Stimulated activated CD4-positive, alpha-beta T cell treated with anti-CD3 and anti-CD28 coated beads, Interleukin-15, amount 100 ng/mL, for 1 hour (primary cell): ENCODE measurements at places on chromosomes 12 and 14.

- DNase-seq, result no peak
Observed at GRCh38 chr14:99288948-99289347, 17.0 kb upstream of the BCL11B start.

- DNase-seq, result no peak
Observed at GRCh38 chr12:95016120-95016519, 12.6 kb upstream of the NDUFA12 start.

DNA sequence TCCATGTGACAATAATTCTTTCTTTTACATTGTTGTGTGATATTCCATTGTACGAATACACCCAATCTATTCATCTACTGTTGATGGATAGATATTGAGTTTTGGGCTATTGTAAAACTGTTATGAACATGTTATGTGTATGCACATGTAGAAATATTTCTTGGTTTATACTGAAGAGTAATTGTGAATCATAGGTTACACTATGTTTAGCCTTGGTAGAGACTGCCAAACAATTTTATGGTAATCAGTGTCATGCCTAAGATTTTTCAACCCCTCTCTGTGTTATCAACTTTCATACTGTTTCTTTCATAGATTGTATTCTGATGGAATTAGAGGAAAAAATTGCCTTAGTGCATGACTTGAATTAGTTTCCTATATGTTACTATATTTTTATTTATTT lies 39.5 kb downstream of the FRMD6 start:
- DNase-seq, result no peak

- no peak for DNase-seq
Observed at GRCh38 chr12:111741235-111741812, 25.4 kb upstream of the ALDH2 start.

DNA sequence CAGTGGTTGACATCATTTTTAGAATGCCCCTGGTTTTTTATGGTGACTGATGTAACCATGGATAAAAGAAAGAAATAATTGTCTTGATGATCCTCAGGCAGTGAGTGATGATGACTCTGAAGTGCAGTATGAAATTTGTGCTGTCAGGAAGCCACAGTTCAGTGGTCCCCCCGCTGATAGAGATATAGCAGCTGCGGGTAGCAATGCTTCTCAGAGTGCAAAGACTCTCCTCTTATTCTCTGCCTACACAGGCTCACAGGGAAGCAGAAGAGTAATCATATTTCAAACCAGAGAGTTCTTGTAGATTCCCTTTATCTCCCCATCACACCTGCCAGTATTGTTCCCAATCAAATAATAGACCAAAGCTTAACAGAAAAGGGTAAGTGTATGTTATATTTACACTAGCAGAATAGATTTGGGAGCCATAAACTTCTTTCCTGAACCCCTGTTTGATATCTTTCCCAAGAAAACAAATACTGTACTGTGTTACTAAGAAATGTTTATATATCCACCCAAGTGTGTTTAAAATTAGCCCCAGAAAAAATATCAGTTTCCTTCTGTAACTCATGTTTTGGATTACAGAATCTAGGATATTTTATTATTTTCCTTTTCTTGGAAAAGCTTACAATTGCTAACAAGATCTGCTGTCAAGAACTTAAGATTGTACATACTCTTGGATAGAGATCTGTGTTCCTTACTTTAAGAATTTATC lies 1817.4 kb upstream of the FLRT2 start:
- no peak for DNase-seq

GRCh38 chr12:82438356-82438755 lies 80.0 kb downstream of the METTL25 start:
- DNase-seq, result no peak

- DNase-seq, result no peak
Observed at GRCh38 chr14:20799456-20799891, 3.2 kb downstream of the RNASE1 start.

GRCh38 chr12:26455936-26456574 lies 260.7 kb downstream of the SSPN start:
- no peak for DNase-seq

- DNase-seq, result no peak
Observed at GRCh38 chr14:101361044-101361443, 200.3 kb upstream of the DIO3 start.

GRCh38 chr12:15962760-15963159 lies 51.6 kb downstream of the DERA start:
- no peak for DNase-seq

- no peak for DNase-seq
Observed at GRCh38 chr12:65943388-65944137, 119.3 kb downstream of the HMGA2 start.

DNA sequence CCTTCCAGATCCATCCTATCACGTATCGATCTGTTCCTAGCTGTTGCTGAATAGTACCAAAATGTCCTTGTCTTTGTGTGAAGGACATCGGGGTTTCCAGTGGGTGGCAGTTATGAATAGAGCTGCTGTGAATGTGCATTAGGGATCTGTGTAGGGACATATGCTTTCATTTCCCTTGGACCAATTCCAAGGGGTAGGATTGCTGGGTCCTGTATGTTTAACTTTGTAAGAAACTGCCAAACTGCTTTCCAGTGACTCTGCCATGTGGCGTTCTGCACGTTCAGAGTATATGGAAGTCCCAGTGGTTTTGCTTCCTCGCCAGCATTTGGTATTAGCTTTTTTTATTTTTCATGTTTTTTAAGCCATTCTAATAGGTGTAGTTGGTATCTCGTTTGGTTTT lies 28.6 kb downstream of the PACS2 start:
- no peak for DNase-seq

DNA sequence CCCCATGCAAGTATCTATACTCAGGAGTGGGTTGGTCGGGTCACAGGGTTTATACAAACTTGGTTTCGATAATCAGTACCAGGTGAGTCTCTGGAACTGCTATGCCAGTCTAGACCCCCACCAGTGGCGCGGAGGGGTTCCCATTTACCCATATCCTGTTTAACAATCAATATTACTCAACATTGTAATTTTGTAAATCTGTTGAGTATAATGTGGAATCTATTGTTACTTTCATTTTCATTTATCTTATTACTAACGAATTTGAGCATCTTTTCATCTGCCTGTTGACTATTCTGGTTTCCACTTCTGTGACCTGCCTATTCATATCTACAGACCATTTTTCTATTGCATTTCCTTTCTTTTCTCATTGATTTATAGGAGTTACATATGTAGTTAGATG lies 275.2 kb upstream of the CRY1 start:
- DNase-seq, result no peak

- DNase-seq, result no peak
Observed at GRCh38 chr12:27800819-27801218, 20.8 kb upstream of the MANSC4 start.

DNA sequence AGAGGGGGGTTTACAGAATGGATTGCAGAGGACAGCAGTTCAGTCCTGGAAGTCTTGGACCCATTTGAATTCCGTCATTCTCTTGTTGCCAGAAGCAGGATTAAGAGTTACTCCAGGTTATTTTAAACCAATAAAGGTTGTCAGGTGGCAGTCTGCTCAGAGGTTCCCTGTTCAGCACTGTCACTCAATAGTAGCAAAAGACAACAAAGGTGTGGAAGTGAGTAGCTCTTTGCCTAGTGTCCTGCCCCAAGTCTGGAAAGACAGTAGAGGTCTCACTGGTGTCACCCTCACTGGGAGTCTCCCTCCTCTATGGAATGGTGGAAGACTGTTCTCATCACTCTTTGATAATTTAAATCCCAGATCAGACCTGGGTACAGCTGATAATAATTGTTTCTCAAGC lies 73.4 kb upstream of the PLEKHG3 start:
- DNase-seq, result no peak

DNA sequence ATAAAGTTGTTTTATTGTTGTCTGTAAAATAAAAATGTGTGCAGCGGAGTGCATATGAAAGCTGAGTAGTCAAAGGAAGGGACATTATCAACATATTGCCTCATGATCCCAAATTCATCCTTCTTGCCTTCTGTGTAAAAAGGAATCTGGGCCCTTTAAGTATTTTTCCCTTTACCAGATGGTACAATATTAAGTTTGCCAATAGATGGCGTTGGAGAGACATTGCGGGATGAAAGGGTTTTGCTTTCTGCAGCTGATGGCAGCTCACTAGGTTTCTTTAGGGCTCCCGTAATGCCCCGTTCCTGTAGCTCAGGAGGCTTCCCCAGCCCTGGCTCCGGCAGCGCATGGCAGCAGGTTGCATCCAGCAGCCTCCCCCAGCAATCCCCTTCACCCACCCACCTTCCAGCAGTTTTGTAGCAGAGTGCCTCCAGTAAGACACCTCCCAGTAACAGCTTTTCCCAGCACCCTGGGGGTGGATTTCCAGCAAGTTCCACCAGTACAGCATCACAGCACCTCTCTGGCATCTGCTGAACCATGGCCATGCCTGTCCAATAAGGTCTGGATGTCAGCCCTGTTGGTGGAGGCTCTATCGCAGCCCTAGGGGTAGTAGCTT lies 354.4 kb downstream of the MED13L start:
- no peak for DNase-seq

- no peak for DNase-seq
Observed at GRCh38 chr12:102513739-102514138, 33.4 kb upstream of the IGF1 start.

GRCh38 chr12:11856971-11857370 lies 207.5 kb downstream of the ETV6 start:
- DNase-seq, result no peak

GRCh38 chr12:130128790-130129735 lies 33.2 kb upstream of the FZD10 start:
- no peak for DNase-seq

GRCh38 chr12:89476904-89477595 lies 47.5 kb downstream of the GALNT4 start:
- no peak for DNase-seq

DNA sequence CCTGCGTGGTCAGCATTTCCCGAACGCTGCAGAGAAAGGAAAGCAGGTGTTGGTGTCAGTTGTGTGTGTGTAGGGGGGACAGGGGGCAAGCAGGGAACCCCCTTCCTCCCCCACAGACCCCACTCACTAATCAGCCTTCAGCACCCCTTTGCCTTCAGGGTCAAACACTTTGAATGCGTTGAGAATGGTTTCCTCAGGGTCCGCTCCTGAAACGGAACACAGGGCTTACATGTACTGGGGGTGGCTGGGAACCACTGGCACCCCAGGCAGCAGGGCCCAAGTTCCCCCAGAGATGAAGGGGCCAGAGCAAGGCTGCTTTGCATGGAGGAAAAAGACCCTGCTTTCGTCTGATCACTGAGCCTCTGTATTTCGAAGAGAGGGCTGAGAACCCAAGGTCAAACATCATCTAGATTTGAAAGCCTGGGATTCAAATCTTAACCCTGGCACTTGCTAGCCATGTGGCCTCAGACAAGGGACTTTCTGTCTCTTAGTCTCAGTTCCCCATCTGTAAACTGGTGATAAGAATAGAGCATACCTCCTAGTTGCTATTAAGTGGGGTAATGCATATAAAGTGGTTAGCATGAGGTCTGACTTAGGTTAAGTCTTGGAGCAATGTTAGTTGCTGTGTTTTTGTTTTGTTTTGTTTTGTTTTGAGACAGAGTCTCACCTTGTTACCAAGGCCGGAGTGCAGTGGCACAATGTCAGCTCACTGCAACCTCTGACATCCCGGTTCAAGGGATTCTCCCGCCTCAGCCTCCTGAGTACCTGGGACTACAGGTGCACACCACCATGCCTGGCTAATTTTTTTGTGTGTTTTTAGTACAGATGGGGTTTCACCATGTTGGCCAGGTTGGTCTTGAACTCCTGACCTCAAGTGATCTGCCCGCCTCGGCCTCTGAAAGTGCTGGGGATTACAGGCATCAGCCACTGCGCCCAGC lies 7.0 kb downstream of the MYL2 start:
- DNase-seq, result no peak

DNA sequence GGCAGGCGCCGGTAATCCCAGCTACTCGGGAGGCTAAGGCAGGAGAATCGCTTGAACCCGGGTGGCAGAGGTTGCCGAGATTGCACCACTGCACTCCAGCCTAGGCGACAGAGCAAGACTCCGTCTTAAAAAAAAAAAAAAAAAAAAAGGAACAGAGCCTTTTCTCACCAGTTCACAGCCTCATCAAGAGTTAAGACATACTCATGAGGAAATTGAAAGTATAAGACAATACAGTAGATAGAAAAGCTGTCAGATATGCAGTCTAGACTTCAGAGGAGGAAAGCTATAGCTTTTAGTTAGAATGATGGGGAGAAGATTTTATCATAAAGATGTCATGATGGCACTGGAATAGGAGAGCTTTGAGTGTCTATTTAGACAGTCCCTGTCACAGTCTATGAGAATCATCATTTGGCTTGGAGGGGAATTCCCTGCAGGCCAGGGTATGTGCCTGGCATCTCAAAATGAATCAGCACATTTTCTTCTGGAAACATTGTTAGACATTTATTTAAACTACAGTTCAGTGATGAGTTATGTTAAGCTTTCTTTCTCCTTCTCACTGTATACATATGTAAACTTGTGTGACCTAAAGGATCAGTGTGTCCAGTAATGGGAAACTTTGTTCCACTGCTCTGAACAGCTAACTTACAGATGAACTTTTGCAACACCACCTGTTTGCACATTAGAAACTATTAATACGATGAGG lies 2.9 kb upstream of the RAB35 start:
- no peak for DNase-seq

- no peak for DNase-seq
Observed at GRCh38 chr12:27359578-27360340, 27.1 kb downstream of the BMAL2 start.

GRCh38 chr14:85380881-85381280 lies 149.1 kb upstream of the FLRT2 start:
- DNase-seq, result no peak
